Pulmonary artery endothelial cell (primary cell): ENCODE measurements at places on chromosomes 5 and 9. TPM values are rescaled to one million over a fixed set of nuclear protein-coding genes. Genes with fewer than 3 reads are reported as not detected.

The OTULINL gene
- total RNA-seq = 0.07 and 0.14 TPM in 2 replicates

The TYRP1 gene
- total RNA-seq = 0.26 and 0.28 TPM in 2 replicates

The IL9 gene
- not detected in 2 replicates for total RNA-seq

The HCN1 gene
- total RNA-seq = not detected in 2 replicates

DNA sequence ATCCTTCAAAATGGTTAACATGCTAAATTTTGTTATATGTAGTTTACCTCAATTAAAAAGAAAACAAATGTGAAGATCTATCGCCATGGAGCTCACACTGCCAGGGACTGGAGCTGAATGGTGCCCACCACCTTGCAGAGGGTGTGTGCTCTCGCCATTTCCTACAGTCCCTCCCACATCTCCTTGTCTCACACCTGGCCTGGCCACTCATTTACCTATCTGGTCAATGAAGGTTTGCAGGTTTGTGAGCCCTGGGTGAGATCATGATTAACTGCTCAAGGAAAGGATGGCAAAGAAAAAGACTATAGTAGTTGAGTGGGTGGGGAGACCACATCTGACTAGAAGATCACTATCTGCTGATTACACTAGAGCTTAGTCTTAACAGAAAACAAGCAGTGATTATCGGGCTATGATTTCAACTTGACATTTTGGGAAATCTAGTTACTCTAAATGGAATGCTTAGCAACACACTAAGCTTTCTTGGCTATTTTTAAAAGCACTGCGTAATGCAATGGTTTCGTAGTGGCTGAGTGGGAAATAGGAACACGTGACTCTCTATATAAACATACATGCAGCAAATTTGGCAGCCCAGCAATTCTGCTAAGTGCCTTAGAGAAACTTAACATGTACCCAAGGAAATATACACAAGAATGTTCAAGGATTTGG lies 27.3 kb downstream of the PUM3 start:
- DNase-seq = no peak

- DNase-seq = no peak
Measured at GRCh38 chr5:1432296-1432695, 12.9 kb downstream of the SLC6A3 start.

GRCh38 chr9:96394832-96395496 lies 11.5 kb upstream of the SLC35D2 start:
- DNase-seq = no peak

DNA sequence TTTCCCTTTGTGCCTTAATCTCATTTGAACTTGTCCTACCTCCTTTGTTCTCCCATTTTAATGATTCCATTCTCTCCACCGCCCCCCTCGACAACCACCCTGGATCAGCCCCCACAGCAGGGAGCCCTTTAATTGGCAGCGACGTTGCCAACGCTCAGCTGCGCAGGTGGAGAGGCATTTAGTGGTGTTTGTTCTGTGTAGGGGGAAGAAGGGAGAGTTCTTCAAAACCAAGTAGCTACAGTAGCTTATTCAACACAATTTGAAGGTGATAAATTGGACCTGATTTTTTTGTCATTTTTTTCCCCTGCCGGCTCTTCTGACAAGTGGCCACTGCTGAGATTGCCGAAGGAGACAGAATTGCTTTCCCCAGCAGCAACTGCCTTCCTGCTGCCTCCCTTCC lies 499.1 kb downstream of the CDK5RAP2 start:
- DNase-seq = no peak

DNA sequence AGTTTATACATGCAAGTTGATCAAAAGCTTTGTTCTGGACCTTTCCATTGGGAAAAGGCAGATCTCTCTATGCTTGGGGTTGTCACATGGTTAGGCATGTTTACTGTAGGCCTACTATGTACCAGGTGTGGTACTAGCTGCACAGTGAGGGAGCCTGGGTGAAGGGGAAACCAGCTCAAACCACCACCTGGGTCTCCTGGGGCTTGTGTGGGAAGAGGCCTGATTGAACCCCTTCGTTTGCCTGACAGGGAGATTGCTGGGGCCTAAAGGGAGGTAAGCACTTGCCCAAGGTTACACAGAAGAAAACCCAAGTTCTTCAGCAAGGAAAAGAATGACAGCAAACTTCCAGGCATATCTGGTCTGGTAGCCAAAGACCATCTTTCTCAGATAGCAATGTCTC lies 145.9 kb downstream of the MELK start:
- DNase-seq = no peak

- no peak for DNase-seq
Measured at GRCh38 chr9:95148208-95148520, 169.3 kb downstream of the FANCC start.

- DNase-seq = no peak
Measured at GRCh38 chr5:60856066-60856465, 12.0 kb upstream of the ELOVL7 start.
